ENCODE measurements at places on chromosomes 12 and 14.

GRCh38 chr12:58774731-58775130, 145.6 kb downstream of the LRIG3 start:
- DNase-seq = no peak

GRCh38 chr12:28258998-28259397, 68.7 kb downstream of the CCDC91 start:
- no peak for DNase-seq

GRCh38 chr12:107310621-107311020, 217.3 kb upstream of the CRY1 start:
- DNase-seq = no peak

GRCh38 chr12:70936203-70936813, 15.8 kb upstream of the PTPRR start:
- no peak for DNase-seq

GRCh38 chr12:123657211-123657610, 13.7 kb upstream of the TCTN2 start:
- DNase-seq = no peak

- no peak for DNase-seq
These were observed 687.6 kb downstream of the FLRT2 start for GRCh38 chr14:86217523-86217922.

DNA sequence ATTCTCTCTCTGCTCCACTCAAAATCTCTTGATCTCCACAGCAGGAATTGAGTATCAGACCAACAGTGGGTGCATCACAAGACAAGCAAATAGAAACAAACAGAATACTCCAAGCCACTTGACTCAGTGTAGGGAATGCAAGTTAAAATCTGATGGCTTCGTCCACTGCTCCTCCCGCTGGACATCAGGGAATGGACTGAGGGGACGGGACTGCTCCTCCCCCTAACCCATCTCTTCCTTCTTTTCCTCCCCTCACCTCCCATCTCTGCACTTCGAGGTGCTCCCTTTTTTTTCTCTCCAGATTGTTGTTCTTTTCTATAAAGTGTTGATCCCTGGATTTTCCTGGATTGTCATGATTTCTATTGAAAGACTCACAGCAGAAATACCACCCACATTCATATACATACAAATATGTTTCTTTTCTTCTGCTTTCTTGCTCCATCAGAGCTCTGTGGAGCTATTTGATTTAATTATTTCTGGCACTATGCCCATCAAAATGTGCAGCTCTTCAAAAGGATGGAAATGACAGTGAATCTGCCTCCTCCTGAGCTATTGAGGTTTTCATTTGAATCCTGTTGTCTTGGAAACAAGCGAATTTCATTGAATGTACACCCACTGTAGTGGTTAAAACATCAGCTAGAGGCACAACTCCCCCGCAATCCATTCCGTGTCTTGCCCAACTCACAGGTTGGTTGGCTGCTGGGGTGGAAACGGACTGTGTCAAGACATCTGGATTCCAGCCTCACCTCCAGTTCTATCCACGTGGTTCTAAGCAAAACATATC, 199.7 kb downstream of the SPTSSA start:
- no peak for DNase-seq

DNA sequence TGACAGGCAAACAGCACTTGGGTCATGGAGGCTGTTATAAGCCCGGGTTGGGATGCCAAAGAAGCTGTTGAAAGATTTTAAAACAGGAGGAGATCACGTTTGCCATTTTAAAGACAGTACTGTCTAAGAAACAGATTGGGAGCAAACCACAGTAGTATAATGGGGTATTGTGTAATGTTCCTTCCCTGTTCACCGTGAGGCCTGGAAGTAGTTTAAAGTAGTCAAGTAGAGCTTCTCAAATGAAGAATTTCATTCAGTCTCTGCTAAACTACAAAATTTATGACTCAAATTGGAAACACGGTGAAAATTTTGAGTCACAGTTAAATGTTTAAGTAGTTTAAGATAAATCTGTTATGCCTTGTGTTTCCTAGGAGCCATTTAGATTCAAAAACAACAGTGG, 35.8 kb downstream of the ATP2A2 start:
- DNase-seq = no peak

GRCh38 chr12:91040096-91040755, 17.6 kb downstream of the KERA start:
- DNase-seq = no peak

DNA sequence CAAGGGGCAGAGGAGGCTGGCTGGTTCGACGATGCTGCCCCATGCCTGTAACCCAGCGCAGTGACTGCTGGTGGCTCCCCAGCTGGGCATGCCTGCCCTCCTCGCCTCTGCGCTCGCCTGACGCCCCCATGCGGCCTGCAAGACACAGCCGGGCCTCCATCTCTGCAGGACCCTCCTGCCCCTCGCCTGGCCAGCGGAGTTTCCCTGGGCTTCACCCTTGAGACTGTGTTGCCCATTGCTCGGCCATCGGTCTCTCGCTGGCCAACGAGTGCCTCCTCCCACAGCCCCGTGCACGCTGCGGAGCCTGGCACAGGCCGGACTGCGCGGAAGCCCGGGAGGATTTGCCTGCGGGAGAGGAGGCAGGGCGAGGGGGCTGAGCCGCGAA, 17.6 kb downstream of the ASPG start:
- no peak for DNase-seq

DNA sequence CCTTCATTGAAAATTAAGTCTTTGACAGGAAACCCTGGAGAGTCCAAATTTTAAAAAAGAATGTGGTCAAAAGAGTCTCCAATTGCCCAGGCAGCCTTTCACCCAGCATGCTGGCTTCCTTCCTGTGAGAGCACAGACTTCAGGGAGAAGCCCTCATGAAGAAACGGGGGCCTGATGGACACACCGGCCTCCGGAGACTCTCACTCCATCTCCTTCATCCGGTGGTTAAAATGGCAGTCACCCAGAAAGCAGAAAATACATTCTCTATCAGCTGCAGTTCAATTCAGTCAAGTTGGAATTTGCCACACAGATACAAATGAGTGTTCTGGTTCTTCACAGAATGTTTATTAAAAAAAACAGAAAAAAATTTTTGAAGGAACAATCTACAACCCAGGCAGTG, 56.5 kb downstream of the CPM start:
- no peak for DNase-seq

DNA sequence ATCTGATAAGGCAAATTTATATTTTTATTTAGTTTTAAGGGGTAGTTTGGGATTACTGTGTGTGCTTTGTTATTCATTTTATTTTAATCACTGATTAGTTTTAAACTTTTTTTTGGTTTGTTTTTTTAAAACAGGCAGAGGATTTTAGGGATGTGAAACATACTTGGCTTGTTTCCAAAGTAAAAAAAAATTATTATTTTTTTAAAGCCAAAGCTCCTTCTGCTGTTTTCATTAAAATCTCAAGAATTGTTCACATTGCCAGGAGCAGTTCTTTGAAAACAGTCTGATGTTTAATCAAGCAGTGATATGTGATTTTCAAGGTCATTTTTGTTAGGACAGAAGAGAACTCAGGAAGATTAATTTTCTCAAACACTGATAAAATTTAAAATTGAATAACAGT, 11.2 kb downstream of the TTC8 start:
- DNase-seq = no peak

GRCh38 chr14:99063620-99064225, 208.3 kb downstream of the BCL11B start:
- DNase-seq = no peak

GRCh38 chr12:31471051-31471450, 119.9 kb downstream of the DENND5B start:
- no peak for DNase-seq

DNA sequence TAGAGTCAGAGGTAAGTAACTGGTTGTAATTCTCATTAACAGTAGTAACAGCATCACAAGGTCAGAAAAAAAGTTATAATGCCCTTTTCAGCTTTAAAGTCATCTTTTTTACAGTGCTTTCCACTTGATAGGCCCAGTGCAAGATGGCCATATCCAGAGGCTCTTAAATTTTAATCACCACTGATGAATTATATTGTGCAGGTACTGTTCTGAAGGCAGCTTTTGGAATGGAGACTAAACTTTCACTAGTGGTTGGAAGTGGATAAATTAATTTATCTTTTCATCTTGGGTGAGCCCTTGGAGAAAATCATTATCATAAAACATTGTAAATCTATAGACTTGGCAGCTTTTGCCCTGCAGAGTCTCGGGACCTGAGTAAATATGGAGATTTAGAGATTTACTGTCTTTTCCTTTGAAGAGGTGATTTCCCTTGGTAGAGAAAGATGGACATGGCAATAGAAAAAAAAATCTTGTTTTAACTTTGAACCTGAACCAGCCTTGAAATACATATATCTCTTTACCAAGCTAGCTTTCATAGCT, 969.1 kb upstream of the NOVA1 start:
- no peak for DNase-seq

DNA sequence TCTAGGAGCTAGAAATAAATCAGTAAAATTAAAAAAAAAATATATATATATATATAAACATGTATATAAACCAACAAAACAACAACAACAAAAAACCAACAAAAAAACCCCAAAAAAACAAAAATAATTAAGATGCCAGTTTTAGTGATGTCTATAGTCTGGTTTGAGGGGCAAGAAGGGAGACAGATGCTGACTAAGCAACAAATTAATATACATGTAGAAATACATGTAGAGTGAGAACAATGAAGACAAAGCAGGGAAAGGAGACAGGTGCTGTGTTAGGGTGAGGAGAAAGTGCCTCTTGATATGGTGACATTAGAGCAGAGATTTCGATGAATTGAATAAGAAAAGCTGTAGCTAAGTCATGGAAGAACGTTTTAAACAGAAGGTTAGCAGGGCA, 477.9 kb downstream of the APAF1 start:
- DNase-seq = no peak

DNA sequence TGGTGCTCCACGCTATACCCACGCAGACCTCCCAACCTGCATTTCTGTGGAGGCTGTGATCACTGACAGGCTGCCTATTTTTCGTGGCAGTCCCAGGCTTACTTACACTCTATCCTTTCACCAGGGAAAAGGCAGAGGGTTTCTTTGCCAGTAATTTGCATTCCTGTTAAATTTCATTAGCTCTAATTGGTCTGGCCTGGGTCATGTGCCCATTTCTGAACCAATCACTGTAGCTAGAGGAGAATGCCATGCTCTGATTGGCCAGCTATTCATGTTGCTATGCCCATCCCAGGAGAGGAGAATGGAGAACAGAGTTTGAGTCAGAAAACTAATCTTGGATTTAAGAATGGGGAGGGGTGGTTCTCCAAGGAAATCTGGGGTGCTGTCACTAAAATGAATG, 43.2 kb upstream of the TUNAR start:
- DNase-seq = no peak

DNA sequence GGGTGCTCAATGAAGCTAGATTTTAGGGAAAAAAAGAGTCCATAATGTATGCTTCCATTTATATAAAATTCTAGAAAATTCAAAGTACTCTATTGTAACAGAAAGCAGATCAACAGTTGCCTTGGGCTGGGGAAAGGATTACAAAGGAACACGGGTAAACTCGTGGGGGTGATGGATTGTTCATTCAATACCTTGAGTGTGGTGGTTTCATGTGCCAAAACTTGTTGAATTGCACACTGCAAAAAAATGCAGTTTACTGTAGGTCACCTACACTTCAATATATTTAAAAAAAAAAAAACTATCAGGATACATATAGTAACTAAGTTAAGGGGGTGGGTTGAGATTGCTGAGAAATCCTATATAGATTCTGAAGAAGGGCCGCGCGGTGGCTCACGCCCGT, 33.6 kb downstream of the PAWR start:
- DNase-seq = no peak

GRCh38 chr12:122860854-122861586, 25.8 kb downstream of the HIP1R start:
- no peak for DNase-seq

DNA sequence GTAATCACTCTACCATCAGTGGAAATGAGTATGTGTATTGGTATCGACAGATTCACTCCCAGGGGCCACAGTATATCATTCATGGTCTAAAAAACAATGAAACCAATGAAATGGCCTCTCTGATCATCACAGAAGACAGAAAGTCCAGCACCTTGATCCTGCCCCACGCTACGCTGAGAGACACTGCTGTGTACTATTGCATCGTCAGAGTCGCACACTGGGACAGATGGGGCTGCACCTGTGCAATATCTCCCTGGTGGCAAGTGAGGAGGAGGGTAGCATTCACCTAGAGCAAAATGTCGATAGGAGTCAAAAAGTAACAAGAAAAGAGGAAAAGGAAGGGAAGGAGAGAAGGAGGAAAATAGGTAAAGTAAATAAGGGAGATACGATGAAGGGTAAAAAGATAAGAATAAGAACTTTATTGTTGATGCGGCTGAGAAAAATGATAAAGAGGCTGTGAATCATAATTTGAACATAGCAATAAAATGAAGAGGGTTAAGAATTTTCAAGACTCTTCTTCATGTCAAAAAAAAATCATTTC, 450.5 kb upstream of the OR4E1 start:
- DNase-seq = no peak

Measured in stimulated activated naive CD8-positive, alpha-beta T cell treated with anti-CD3 and anti-CD28 coated beads, Interleukin-15, Interleukin-2, amounts not matched to agents 100 U/mL and 50 U/mL, for 24 hours (primary cell).